ENCODE measurements at places on chromosomes 13 and 19.

GRCh38 chr19:54429545-54430227, 14.4 kb downstream of the TTYH1 start:
- DNase-seq = no peak

GRCh38 chr13:43981091-43981490, 101.4 kb downstream of the LACC1 start:
- DNase-seq = no peak

DNA sequence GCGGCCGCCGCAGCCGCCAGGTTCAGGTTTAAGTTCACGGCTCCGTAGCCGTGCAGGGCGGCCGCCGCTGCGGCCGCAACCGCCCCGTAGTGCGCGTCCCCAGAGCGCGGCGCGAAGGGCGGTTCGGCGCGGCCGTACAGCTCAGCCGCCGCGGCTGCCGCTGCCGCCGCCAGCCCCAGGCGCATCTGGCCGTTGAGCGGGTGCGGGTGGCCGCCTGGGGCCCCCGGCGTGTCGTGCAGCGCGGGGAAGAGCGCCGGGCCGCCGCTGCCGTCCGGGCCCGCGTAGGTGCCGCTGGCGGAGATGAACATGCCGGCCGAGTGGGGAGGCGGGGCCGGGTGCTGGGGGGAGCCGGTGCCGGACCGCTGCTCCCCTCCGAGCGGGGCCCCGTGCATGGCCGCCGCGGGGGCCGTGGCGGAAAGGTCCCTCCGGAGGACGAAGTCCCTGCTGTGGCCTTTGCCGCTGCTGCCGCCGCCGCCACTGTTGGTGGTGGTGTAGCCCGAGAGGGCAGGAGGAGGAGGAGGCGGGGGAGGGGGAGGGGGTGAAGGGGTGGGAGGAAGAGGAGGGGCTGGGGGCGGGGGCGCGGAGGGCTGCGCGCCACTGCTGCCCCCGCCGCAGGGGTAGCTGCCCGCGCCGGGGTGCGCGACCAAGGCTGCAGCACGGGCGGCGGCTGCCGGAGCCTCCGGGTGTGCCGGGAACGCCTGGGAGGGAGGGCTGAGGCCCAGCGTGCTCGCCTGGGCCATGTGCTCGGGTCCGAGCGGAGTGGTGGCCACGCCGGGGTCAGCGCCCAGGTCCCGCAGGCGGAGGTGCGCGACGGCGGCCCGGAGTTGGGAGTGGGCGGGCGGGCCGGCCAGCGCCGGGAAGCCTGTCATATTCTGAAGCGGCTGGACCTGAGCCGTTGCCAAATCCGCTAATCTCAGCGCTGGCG, 654 bp downstream of the ZIC5 start:
- no peak for DNase-seq

DNA sequence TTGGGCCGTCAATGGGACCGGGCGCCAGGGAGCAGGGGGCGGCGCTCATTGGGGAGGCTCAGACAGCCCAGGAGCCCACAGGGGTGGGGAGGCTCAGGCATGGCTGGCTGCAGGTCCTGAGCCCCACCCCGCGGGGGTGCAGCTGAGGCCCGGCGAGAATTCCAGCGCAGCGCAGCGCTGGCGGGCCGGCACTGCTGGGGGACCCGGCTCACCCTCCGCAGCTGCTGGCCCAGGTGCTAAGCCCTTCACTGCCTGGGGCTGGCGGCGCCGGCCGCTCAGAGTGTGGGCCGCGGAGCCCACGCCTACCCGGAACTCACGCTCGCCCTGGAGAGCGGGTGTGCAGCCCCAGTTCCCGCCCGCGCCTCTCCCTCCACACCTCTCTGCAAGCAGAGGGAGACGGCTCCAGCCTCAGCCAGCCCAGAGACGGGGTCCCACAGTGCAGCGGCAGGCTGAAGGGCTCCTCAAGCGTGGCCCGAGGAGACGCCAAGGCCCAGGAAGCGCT, 1227.4 kb downstream of the PCDH17 start:
- DNase-seq = no peak

DNA sequence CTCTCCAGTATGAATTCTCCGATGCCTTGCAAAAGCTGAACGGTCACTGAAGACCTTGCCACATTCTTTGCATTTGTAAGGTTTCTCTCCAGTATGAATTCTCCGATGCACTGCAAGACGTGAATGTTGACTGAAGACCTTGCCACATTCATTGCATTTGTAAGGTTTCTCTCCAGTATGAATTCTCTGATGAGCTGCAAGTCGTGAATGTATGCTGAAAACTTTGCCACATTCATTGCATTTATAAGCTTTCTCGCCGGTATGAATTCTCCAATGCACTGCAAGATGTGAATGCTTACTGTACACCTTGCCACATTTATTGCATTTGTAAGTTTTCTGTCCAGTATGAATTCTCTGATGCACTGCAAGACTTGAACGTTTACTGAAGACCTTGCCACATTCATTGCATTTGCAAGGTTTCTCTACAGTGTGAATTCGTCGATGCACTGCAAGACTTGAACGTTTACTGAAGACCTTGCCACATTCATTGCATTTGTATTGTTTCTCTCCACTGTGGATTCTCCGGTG, 20.0 kb upstream of the ZNF841 start:
- no peak for DNase-seq

DNA sequence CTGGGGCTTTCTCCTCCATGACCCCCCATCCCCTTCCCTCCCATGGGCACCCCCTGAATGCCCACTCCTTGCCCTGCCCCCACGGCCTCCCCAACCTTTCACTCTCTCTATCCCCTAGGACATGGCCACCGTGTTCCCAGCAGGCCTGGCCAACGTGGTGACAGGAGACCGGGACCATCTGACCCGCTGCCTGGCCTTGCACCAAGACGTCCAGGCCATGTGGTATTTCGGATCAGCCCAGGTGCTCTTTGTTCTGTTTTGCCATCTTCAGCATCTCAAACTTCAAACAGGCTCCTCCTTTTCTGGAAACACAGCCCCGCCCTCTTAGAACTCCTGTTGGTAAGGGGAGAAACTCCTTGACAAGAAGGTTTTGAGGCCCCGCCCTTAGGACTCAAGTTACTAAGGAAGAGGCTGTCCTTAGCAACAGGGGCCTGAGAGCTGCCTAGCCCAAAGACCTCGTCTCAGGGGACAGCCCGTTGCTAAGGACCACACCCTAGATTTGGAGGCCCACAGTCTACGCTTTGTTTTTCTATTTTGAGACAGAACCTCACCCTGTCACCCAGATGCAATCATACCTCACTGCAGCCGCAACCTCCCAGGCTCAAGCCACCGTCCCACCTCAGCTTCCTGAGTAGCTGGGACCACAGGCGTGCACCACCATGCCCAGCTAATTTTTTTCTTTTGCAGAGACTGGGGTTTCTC, 5.1 kb upstream of the FLT3LG start:
- DNase-seq = peak; percentile 53

GRCh38 chr13:46182491-46182877, 507 bp upstream of the LCP1 start:
- DNase-seq = no peak

GRCh38 chr19:13960863-13961784, 8.8 kb downstream of the DCAF15 start:
- no peak for DNase-seq

GRCh38 chr13:41502031-41502430, 44.7 kb downstream of the RGCC start:
- DNase-seq = no peak

DNA sequence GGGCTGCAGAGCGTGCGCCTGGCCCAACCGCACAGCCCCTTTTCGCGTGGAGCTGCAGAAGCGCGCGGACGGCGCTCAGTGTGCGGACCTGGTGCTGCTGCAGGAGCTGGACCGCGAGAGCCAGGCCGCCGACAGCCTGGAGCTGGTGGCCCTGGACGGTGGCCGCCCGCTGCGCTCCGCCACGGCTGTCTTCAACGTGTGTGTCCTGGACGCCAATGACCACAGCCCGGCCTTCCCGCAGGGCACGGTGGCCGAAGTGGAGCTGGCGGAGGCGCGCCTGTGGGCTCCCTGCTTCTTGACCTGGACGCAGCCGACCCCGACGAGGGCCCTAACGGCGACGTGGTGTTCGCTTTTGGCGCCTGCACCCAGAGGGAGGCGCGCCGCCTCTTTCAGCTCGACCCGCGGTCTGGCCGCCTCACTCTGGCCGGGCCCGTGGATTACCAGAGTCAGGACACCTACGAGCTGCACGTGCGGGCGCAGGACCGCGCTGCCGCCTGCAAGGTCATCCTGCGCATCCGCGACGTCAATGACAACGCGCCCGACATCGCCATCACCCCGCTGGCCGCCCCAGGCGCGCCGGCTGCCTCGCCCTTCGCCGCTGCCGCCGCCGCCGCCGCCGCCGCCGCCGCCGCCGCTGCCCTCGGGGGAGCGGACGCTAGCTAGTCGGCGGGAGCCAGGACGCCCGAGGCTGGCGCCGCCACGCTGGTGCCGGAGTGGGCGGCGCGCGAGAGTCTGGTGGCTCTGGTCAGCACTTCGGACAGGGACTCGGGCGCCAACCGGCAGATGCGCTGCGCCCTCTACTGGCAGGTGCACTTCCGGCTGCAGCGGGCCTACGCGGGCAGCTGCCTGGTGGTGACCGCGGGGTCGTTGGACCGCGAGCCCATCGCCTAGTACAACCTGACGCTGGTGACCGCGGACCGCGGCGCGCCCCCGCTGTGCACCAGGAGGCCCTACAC, 172.2 kb downstream of the OLFM4 start:
- no peak for DNase-seq

DNA sequence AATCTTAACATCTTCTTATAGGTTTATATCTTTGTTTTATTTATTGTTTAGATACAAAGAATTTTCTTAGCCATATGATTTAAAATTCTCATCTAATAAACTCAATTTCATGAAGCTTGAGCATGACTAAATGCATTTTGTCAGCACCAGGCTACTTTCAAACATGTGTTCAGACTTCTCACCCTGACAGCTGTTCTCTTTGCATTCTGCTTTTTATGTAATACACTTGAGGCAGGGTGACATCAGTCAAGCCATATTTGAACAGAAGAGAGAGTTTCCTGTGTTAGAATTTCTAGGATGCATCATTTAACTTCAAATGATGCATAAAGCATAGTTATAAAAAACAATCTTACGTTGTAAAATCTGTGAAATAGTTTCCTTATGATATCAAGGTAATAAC, 1295.1 kb upstream of the PCDH20 start:
- no peak for DNase-seq

DNA sequence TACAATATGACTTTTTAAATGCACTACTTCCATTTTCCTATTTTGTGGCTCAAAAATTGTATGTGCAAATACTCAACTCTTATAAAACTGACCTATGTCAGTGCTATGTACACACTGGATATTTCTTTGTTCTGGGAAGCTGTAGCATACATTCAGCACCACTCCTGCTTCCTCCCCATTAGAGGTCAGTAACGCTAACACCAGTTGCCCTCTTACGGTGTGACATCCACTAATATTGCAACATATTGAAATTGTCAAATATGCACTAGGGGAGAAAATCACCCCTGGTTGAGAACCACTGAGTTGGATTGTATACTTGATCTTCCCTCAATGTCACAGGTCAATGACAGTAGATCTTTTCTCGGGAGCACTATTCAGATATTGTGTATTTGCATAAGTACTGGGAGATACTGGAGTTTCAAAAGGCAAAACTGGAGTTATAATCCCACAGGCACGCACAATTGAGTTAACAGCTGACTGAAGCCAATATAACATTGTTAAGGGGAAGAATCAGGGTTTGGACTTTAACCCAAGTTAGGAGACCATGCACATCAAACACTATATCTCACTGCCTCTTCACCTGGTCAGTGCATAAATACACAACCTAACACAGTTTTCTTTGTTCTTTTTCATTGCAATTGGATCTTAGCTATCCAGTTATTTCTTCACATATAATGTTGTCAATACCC, 1276.5 kb upstream of the MIR17HG start:
- no peak for DNase-seq

- DNase-seq = no peak
These were observed 3.2 kb downstream of the PDS5B start for GRCh38 chr13:32589471-32589870.

GRCh38 chr19:18558202-18558555, 509 bp downstream of the KXD1 start:
- no peak for DNase-seq

GRCh38 chr19:9498183-9498902, at the start of gene ZNF560:
Gene ZNF560 (minus strand): TSS chr19:9498616. CDS start chr19:9475313, 23,303 bp downstream.
- no peak for DNase-seq
